ENCODE measurements at places on chromosomes 1 and 21. TPM values are rescaled to one million over a fixed set of nuclear protein-coding genes. Genes with fewer than 3 reads are reported as not detected.
A peak's percentile ranks its signal among the peaks of the same experiment; 100 is the strongest.

Gene TENT5C
- total RNA-seq, result 1.2 TPM

Gene S100A9
- total RNA-seq, result not detected

Gene SNRNP40
- total RNA-seq, result 117 TPM

Gene ARHGEF10L
- 46.8 TPM for total RNA-seq

Gene ABCG1
- 7.3 TPM for total RNA-seq

GRCh38 chr1:55382806-55383305 lies 167.7 kb upstream of the USP24 start:
- H3K4me3 ChIP-seq, result no peak overlapping the region
- no peaks in the 10 kb centered on the region for H3K4me1 ChIP-seq
- H3K27me3 ChIP-seq, result no peaks in the 10 kb centered on the region
- H3K27ac ChIP-seq, result no peak overlapping the region

- no peaks in the 10 kb centered on the region for H3K36me3 ChIP-seq
- H3K4me1 ChIP-seq, result peaks cover 12% of the 10 kb centered on the region
- DNase-seq, result no peak
- no peak overlapping the region for H3K4me3 ChIP-seq
These were observed 172.7 kb downstream of the TPR start for GRCh38 chr1:186202271-186202764.

- peaks cover 35% of the 10 kb centered on the region for H3K4me1 ChIP-seq
- no peak overlapping the region for H3K27ac ChIP-seq
- DNase-seq, result peak; percentile 51
- no peaks in the 10 kb centered on the region for H3K36me3 ChIP-seq
- no peak overlapping the region for H3K4me3 ChIP-seq
These were observed 141.7 kb upstream of the HOOK1 start for GRCh38 chr1:59672851-59673572.

GRCh38 chr1:12477936-12478611 lies 139.9 kb downstream of the DHRS3 start:
- H3K4me1 ChIP-seq, result peaks cover 9% of the 10 kb centered on the region
- no peak overlapping the region for H3K4me3 ChIP-seq
- no peaks in the 10 kb centered on the region for H3K27me3 ChIP-seq
- no peak overlapping the region for H3K27ac ChIP-seq

- no peaks in the 10 kb centered on the region for H3K27me3 ChIP-seq
- no peak for DNase-seq
- H3K36me3 ChIP-seq, result no peaks in the 10 kb centered on the region
- no peak overlapping the region for H3K27ac ChIP-seq
- 0 out of 2 replicates have a peak, but pooled peaks cover 2% of the 10 kb centered on the region for H3K4me1 ChIP-seq
These were observed 60.7 kb upstream of the GOLT1A start for GRCh38 chr1:204274446-204274845.

- no peaks in the 10 kb centered on the region for H3K36me3 ChIP-seq
- no peak for DNase-seq
- no peak overlapping the region for H3K4me3 ChIP-seq
- H3K27me3 ChIP-seq, result no peaks in the 10 kb centered on the region
- H3K4me1 ChIP-seq, result peaks cover 19% of the 10 kb centered on the region
- H3K27ac ChIP-seq, result no peak overlapping the region
These were observed 201.5 kb upstream of the ESRRG start for GRCh38 chr1:216924732-216925131.

- no peaks in the 10 kb centered on the region for H3K36me3 ChIP-seq
- no peak overlapping the region for H3K27ac ChIP-seq
- DNase-seq, result peak; percentile 91
- H3K4me1 ChIP-seq, result peaks cover 28% of the 10 kb centered on the region
- H3K27me3 ChIP-seq, result peaks cover 31% of the 10 kb centered on the region
- H3K4me3 ChIP-seq, result peak overlapping the region; percentile 79
These were observed 1.1 kb downstream of the NMNAT2 start for GRCh38 chr1:183416850-183417771.

GRCh38 chr1:158335213-158335532 lies 3.8 kb upstream of the CD1B start:
- H3K36me3 ChIP-seq, result no peaks in the 10 kb centered on the region
- no peaks in the 10 kb centered on the region for H3K4me1 ChIP-seq
- DNase-seq, result no peak

DNA sequence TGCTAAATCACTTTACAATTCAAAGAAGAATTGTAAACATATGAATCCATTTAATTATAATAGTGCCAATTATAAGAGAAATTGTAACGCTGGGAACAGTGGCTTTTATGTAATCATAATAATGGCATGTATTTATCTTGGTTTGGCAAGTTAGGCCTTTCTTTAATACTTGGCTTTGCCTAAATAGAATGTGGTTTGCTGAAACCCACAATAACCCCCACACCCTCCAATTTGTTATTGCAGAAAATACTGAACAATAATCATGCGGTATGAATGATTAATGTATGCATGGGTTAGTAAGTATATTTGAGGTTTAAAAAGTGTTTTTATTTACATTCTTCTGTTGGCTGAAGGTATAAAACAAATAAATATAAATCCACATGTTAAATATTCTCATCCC lies 138.2 kb downstream of the NFIA start:
- H3K27ac ChIP-seq, result no peak overlapping the region
- no peak for DNase-seq
- H3K4me3 ChIP-seq, result no peak overlapping the region
- peaks cover 4% of the 10 kb centered on the region for H3K4me1 ChIP-seq
- no peaks in the 10 kb centered on the region for H3K27me3 ChIP-seq
- no peaks in the 10 kb centered on the region for H3K36me3 ChIP-seq

DNA sequence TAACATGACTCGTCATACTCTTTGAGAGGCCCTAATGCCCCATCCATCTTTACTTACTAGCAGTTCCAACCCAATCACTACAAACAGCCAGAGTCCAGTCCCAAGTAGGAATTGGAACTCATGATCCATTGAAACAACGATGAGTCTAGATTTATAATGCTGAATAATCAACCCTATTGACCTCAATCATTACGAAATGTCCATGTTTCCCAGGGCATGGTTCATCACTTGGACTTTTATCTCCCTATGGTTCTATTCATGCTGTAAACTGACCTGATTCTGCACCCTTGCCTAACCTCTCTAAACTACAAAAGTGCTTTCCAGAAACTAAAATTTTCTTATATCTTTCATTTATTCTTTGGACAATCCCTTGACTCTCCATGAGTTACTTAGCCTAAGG lies 840.0 kb upstream of the B3GALT2 start:
- H3K27ac ChIP-seq, result no peak overlapping the region
- DNase-seq, result no peak
- H3K27me3 ChIP-seq, result no peaks in the 10 kb centered on the region

- H3K27ac ChIP-seq, result no peak overlapping the region
- H3K36me3 ChIP-seq, result peaks cover 6% of the 10 kb centered on the region
- H3K27me3 ChIP-seq, result no peaks in the 10 kb centered on the region
These were observed 1.2 kb downstream of the LRRC42 start for GRCh38 chr1:53947172-53947907.
